ENCODE measurements at places on chromosomes 13 and 19.

GRCh38 chr19:35958660-35959039 lies 22.5 kb downstream of the LRFN3 start:
- DNase-seq: no peak

- DNase-seq: no peak
Measured at GRCh38 chr13:41691274-41691673, 233.9 kb downstream of the RGCC start.

DNA sequence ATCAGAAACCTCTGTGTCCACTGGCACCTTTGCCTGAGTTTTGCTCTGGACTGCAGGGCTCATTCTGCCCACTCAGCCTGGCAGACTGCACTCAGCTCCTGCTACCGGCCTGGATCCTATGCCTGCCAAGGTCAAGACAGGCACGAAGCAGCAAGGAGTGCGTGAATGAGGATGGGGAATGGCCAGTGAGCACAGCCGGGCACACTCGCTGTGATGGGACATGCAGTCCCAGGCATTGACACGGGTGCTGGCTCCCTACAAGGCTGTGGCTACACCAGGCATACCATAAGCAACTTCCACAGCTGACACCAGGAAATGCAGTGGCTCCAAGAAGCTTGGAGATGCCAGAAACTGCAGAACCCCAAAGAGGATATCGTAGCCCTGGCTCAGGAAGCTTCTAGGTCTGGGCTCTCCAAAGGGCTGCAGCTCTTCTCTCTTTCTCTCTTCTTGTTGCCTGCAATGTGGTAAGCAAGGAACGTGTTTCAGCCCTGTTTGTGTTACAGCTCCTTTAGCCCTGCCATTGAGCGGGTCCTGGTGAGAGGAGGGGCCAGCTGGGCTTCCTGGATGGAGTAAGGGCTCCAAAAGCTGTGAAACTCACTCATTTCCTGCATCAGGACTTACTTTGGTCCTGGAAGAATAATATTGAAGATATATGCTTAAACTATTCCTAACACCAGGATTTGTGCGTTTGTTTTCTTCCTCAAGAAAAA lies 832.6 kb upstream of the SLITRK5 start:
- DNase-seq: no peak

- no peak for DNase-seq
Measured at GRCh38 chr13:112980434-112980833, 11.4 kb downstream of the MCF2L start.

GRCh38 chr19:49339301-49340068 lies 4.3 kb downstream of the CD37 start:
- DNase-seq: peak; percentile 95

DNA sequence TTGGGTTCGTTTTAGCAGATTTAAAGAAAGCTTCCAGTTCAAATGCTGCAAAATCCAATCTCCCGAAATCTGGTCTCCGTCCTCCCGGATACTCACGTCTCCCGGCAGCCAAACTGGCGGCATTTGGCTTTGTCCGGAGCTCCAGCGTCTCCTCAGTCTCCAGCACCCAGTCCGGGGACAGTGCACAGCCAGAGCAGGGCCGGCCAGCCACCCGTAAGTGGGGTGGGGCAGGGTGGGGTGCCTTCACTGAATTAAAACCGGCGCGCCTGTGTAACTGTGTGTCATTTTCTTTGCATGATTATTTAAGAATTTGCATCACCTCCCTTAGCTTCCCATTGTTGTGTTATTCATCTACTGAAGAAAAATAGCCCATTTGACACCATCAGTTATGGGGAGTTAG lies 280.6 kb downstream of the MTUS2 start:
- no peak for DNase-seq

DNA sequence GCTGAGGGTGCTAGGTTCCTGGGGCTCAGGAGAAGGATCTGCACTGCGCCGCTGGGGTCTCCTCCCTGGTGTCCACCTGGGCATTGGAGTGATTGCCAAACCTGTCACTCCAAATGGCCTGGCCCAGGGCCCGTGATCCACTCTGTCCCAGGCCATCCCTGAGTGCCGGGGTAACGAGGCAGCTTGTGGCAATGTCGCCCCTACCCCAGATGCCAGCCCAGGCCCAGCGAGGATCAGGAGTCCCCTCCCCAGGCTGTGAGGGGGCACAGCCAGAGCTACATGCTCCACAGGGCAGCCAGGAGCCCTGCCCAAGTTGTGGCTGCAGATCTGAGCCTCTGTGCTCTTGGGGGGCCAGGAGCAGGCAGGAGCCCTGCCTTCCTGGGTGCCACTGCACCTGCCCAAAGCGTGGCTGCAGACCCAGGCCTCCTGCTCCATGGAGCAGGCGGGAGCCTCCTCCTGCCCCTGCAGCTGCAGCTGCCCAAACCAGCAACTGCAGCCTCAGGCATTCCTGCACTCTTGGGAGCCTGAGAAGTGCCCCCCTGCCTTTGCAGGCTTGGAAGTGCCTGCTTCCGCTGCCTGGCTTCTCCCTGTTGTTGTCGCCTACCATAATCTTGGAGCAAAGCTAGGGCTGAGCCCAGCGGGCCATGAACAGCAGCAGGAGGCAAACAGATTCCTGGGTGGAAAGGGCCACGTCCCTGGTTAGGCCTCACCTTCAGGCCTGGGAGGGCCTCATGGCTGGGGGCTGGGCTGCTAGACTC lies 4.6 kb downstream of the IGFL4 start:
- DNase-seq: no peak

Measured in astrocyte of the hippocampus (primary cell).